WERI-Rb-1 (cell line): ENCODE measurements at places on chromosomes 6 and 20.

DNA sequence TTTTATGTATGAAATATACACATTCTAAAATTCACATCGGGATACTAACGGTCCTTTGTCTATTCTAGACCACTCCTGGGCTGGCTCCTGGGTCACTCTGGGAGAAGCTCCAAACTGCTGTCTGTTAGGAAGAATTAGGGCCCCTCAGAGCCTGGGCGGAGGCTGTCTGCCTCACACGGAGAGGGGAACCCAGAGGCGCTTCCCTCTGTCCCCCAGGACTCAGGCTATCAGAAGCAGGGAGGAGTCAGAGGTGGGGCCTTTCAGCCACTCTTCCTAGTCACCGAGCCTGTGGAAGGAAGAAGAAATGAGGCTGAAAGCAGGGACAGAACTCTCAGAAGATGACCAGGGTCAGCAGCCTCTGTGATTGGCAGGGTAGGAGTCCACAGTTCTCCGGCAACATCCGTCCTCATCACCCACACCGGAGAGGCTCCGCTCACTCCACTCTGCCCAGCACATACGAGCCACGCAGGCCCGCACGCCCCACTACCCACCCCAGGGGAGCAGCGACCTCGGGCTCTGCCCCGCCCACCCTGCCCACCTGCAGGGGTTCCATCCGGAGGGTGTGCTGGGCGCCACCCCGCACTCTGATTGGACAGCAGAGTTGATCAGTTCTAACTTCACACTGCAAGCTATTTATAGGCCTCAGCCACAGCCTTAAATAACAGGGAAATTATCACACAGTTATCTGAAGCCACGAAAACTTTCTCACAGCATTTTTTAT is 182.1 kb upstream of the AFDN start:
- DNase-seq = no peak

DNA sequence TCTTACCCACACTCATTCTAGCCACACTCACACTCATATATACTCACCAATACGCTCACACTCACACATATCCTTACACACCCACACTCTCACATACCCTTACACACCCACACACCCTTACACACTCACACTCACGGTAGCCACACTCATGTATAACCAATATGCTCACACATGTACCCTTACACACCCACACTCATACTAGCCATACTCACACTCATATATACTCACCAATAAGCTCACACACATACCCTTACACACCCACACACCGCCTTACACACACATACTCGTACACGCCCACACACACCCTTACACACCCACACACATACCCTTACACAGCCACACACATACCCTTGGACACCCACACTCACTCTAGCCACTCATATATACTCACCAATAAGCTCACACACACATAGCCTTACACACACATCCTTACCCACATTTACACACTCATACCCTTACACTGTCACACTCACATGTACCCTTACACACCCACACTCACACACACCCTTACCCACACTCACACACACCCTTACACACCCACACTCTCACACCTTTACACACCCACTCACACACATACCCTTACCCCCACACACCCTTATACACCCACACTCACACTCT is 192.5 kb upstream of the SNX9 start:
- DNase-seq = no peak

DNA sequence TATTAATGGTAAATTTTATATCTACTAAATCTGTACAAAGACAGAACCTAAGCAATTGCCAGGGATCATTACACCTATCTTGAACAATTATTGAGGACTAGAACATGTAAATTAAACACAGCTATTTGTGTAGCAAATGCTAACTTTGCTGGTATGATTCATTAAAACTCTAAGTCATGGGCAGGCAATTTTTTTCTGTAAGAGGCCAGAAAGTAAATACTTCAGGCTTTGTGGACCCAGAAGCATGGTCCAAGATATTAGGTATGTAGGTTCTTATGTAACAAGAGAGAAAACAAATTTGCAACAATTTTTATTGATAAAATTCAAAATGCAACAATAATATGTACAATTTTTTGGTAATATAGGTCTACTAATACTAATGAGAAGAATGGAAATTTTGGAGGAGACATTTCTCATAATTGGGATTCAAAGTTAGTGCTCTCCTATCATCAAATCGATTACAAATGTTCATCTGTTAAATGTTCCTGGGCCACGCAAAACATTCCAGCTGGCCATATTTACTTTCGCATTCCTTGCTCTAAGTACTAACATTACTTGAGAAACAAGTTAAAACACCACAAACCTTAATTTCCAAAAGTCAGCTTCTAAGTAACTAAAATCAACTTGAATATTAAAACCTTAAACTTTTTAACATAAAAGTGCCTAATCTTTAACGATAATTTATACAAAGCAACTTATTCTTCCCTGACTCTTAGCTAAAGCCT is 4.3 kb downstream of the TMEM30A start:
- no peak for DNase-seq

- no peak for DNase-seq
Measured at GRCh38 chr6:125020385-125020784, 58.1 kb downstream of the RNF217 start.

GRCh38 chr20:56859039-56859800 is 230.1 kb downstream of the TFAP2C start:
- no peak for DNase-seq

DNA sequence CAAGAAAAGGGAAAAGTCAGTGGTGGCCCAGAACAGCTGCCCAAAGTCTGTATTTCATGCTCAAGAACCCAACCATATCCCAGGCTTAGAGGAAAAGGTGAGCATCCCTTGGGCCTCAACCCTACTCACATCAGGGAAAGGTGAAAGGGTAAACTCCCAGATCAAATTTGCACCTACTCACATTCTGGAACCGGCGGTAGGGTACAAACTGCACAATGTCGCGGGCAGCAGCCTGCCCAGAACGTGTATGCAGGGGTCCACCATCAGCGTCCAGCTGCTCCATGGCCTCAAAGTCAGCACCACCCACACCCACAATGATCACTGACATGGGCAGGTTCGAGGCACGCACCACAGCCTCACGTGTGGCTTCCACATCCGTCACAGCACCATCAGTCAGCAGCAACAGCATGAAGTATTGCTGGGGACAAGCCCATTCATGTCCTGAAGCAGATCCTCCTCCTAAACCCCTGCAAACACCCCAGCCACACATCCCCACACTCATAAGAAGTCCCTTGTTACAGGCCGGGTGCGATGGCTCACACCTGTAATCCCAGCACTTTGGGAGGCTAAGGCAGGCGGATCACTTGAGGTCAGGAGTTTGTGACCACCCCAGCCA is 10.9 kb downstream of the SPAG4 start:
- DNase-seq = peak; percentile 49

DNA sequence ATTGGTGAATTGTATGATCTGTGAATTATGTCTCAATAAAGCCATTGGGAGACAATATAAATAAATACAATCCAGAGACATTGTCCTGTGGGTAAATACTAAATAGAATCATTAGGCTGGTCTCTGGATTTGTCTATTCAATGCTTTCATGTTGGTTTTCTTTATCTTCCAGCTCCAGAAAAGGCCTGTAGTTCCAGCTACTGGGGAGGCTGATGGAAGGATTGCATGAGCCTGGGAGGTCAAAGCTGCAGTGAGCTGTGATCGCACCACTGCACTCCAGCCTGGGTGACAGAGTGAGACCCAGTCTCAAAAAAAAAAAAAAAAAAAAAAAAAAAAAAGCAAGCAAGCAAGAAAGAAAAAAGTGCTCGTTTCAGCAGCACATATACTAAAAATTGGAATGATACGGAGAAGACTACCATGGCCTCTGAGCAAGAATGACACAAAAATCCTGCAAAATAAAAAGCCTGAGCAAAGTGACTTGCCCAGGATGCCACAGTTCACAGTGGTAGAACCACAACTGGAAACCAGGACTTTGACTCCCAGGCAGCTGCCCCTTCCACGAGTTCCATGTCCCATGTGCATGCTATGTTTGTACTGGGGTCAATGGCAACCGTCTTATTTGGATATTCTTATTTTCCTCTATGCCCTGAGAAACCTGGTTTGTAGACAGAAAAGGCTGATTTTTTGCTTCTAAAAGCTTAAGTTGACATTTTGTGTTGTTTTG is 33.6 kb upstream of the GMPR start:
- DNase-seq = no peak

- DNase-seq = no peak
Measured at GRCh38 chr6:4271761-4272470, 136.5 kb upstream of the ECI2 start.

- DNase-seq = no peak
Measured at GRCh38 chr6:21664314-21665109, 71.0 kb downstream of the SOX4 start.

GRCh38 chr6:143136647-143137046 is 76.0 kb downstream of the AIG1 start:
- no peak for DNase-seq
